ENCODE measurements at places on chromosomes 2 and 18.

DNA sequence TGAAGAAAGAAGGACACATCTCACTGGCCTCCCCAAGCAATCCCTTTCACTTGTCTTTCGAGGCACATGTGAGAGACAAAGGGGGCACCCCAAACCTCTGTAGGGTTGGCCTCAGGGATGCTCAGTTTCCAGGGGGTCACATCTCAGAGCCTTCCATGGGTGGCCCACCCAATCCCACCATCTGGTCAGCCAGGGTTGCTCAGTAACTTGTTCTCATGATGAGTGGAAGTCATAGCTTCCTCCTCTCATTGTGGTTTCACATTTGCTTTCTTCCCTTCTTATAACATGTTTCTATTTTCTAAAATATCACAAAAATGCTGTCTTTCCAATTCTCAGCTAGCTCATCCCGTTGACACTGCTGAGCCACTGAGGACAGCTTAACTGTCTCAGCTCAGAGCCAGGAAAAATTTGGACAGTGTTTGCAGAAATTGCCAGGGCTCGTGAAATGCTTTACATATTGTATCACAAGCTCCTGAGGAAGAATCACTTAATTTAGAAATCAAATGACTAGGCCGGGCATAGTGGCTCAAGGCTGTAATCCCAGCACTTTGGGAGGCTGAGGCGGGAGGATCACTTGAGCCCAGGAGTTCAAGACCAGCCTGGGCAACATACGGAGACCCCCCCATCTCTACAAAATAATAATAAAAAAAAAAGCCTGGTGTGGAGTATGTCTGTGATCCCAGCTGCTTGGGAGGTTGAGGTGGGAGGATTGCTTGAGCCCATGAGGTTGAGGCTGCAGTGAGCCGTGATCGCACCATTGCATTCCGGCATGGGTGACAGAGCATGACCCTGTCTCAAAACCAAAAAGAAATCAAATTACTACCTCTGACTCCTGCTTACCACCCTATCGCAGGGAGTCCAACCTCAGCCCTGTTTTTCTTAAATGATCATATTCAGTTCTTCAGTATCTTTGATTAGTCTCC, 129.3 kb downstream of the PRKCE start:
- DNase-seq = no peak

GRCh38 chr2:31831585-31831984, 179.2 kb downstream of the MEMO1 start:
- no peak for DNase-seq

- no peak for DNase-seq
Measured at GRCh38 chr2:63842149-63843061, 709 bp downstream of the UGP2 start.

DNA sequence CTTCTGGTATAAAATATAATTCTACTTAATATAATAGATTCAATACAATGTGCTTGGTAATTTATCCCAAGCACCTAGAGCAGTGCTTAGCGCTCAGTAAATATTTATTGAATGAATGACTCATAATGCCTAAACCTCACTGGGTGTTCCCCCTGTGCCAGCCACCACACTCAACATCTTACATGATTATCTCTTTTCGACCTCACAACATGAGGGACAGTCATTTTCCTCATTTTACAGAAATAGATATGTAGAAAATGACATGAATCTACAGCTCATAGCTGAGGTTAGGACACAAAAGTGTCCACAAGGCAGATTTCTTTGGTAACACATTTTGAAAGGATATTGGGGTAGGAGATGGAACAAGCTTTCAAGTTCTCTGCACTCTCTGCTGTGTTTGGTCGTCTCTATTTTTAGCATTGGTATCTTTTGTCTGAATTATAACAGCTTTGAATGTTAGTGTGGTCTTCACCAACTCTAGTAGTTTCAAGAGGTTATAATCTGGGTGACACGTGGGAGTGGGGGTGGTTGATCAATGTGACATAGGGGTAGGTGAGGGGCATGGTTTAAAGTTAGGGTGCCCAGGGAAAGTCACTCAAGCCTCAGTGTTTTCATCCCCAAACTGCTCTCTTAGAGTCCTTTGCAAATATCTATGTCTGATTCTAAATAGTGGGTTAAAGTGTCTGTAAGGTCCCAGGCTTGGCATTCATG, 9.8 kb downstream of the MYOM1 start:
- DNase-seq = no peak

GRCh38 chr2:129460299-129461198, 518.9 kb upstream of the RAB6C start:
- DNase-seq = no peak

- no peak for DNase-seq
Measured at GRCh38 chr18:14120926-14121325, 11.3 kb downstream of the ZNF519 start.

- DNase-seq = no peak
Measured at GRCh38 chr2:48312126-48312525, 217.8 kb upstream of the STON1 start.

GRCh38 chr2:149613704-149614103, 26.1 kb upstream of the MMADHC start:
- no peak for DNase-seq

DNA sequence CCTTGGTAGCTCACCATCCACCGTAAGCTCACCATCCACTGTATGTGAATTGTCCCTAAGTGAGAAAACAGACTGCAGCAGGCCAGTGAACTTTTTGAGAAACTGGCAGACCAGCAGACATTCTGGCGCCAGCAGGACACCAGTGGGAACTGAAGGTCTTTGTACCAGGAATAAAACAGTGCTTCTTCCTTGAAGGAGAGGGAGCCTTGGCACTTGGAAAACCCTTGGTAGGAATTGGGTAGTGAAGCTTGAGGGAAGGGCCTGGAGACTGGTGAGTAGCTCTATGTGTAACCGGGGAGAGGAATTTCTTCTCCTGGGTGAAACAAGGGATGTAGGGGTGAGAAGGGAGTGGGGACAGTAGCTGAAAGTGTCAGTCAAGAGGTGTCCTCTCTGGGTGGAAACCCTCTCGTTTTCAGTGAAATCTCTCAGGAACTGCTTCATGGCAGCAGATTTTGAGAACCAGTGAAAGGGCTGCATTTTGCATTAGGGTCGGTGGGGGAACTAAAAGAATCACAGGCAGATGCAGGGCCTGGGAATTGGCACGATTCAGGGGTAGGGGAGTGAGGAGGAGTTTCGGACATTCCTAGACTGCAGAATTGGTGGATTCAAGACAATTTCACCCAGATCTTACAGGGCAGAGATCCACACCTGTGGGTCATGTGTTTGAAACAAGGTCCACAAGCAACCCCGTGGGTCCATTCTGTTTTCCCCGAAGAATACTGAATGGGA, 131.5 kb upstream of the DLX2 start:
- DNase-seq = no peak

DNA sequence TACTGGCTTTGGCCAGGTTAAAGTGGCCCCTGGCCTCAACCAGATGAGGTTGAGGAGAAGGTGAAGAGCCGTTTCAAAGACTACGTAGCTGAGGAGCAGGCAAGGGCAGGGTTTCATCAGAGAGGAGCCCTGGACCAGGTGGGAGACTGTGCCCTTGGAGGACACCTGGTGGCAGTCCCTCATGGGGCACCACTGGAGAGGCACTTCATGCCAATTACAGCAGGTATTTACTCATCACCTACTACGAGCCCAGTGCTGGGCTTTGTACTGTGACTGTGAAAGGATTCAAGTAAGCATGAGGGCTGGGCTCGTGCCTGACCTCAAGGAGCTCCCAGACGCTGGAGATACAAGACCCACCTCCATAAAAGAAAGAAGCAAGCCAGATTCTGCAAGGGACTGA, 37.6 kb downstream of the SMAD7 start:
- DNase-seq = no peak

GRCh38 chr18:59779979-59780378, 82.8 kb upstream of the CCBE1 start:
- no peak for DNase-seq

- no peak for DNase-seq
Measured at GRCh38 chr2:31980674-31981356, 30.0 kb downstream of the MEMO1 start.

- DNase-seq = no peak
Measured at GRCh38 chr2:64525317-64525613, 1.1 kb downstream of the AFTPH start.

DNA sequence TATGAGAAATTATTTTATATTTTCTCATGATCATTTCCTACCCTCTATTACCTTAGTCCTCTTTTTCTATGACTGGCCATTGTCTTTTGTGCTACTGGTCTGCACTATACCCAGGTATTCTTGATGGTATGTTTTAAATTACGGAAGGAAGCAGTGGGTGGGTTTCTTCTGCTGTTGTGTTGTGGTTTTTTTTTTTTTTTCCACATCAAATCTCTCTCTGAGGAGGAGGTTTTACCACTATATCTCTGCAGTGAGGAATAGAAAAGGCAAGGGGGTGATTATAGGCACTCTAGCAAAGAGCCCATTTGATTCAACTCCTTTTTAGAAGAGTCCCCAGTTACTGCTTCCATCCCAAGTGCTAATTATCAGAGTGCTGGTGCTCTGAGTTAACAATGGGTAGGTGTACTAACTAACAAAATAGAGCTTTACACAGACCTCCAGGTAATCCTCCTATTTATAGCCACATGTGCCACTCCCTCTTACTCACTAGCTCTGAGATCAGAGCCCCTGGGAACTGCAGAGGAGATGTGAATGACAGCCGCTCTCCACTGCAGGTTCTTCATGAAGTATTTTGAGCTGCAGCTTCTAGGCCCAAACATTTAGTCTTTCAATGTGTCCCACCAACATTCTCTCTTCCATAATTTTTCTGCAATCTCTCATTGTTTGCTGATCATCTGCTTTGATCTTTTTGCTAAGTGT, 301.6 kb upstream of the GULP1 start:
- DNase-seq = no peak

DNA sequence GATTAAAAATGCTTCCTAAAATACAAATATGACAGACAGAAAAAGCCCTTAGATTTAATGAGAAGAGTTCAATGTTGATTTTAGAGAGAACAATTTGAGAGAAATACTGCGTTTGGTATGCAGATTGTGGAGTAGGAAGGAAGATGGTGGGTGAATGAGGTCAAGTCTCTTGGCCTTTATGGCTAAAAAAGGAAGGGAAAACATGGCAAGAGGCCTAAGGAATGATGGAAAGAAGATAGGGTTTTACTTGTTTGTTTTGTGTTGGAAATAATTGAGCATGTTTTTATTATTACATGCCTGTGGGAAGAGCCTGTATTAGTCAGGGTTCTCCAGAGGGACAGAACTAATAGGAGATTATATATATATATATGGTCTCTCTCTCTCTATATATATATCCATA, 318.1 kb downstream of the TRIB2 start:
- DNase-seq = no peak

GRCh38 chr2:154452906-154453493, 245.5 kb upstream of the KCNJ3 start:
- no peak for DNase-seq

DNA sequence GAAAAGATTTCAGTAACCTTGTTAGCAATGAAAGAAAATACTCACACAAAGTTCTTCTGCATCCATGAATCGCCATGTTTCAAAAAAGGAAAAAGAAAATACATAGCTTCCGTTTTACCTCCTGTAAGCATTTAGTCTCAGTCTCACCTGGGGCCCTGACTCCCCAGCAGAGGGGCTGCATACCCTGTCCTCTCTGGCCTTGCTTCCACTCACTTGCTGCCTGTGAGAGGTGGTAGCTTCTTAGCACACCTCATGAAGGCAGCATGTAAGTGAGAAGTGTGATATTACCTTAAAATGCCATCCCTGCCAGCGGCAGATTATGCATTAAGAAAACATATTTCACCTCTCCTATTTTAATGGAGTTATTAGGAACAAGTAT, 49.3 kb upstream of the ZNF385B start:
- no peak for DNase-seq

GRCh38 chr2:208502288-208502687, 95.7 kb downstream of the PTH2R start:
- no peak for DNase-seq

GRCh38 chr2:177633111-177633510, 240.5 kb downstream of the AGPS start:
- no peak for DNase-seq
